Naive thymus-derived CD8-positive, alpha-beta T cell (primary cell): ENCODE measurements at places on chromosomes 1 and 21. TPM values are rescaled to one million over a fixed set of nuclear protein-coding genes. Genes with fewer than 3 reads are reported as not detected.

GRCh38 chr1:108780937-108781574 is 34.6 kb downstream of the STXBP3 start:
- no peak for DNase-seq

GRCh38 chr1:150479927-150480352 is 7.3 kb upstream of the TARS2 start:
- no peak for DNase-seq

DNA sequence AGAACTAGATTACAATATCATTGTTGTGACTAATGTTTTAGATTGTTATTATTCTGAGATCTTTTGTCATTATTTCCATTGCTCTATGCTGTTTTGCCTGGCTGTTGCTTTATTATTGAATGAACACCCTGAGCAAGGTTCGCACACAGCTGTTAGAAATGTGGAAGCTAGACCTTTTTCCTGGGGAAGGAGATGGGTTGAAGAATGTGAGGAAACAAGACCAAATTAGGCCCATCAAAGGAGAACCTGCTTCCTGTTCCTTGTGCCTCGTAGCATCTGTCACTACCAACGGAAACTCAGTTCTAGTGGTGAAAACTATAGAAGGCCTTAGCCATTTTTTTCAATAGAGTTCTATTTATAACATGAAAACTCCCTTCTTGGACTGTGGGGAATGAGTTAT is 68.7 kb downstream of the RGL1 start:
- no peak for DNase-seq

CHI3L2 gene
- total RNA-seq: 5.7 TPM

B3GALT5 gene
- total RNA-seq: not detected
